A673 (cell line): ENCODE measurements at places on chromosomes 1 and 21.

- no peak for DNase-seq
These were observed 140.9 kb downstream of the TGFBR3 start for GRCh38 chr1:91744953-91745639.

DNA sequence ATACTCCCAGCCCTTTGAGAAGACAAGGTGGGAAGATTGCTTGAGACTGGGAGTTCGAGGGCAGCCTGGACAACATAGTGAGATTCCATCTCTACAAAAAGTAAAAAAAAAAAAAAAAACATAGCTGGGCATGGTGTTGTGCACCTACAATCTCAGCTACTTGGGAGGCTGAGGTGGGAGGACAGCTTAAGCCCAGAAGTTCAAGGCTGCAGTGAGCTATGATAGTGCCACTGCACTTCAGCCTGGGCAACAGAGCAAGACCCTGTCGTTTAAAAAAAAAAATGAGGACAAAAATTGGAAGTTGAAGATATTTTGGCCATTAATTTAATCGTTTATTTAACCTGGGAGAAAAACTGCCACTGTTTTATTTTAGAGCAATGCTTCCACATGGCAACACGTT, 1.1 kb downstream of the URB1 start:
- no peak for DNase-seq

DNA sequence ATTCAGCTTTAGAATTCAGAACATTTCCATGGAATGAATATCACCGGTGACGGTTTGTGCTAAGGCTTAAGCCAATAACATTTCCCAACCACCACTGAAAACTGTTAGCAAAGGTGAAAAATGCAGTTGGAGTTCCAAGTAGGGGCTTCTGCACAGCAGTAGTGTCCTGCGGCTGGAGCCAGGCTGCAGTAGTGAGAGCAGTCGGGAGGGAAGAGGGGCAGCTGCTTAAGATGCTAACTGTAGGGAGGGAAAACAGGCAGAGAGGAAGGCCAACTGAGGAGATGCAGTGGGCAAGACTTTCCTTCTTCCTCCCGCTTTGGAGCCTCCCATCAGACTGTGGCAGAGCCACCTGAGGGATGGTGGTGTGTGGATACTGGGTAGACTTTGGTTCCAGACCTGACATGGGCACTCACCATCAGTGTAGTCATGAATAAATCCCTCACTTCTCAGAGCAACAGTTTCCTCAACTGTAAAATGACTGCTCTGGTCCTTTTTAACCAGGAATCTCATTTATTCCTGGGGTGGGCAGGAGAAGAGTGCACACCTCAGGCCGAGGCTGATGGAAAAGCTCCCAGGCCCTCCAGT, 3.2 kb downstream of the F3 start:
- no peak for DNase-seq

DNA sequence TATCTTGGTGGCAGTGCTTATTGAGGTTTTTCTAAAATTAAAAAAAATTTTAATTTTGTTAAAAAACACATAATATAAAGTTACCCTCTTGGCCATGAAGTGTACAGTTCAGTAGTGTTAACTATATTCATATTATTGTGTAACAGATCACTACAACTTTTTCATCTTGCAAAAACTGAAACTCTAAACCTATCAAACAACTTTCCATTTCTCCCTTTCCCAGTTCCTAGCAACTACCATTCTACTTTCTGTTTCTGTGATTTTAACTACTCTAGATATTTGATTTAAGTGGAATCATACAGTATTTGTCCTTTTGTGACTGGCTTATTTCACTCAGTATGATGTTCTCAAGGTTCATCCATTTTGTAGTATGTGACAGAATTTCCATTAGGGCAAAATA, 55.5 kb downstream of the SLAMF6 start:
- no peak for DNase-seq

- DNase-seq = no peak
These were observed 11.2 kb downstream of the S100A10 start for GRCh38 chr1:151982300-151983005.

DNA sequence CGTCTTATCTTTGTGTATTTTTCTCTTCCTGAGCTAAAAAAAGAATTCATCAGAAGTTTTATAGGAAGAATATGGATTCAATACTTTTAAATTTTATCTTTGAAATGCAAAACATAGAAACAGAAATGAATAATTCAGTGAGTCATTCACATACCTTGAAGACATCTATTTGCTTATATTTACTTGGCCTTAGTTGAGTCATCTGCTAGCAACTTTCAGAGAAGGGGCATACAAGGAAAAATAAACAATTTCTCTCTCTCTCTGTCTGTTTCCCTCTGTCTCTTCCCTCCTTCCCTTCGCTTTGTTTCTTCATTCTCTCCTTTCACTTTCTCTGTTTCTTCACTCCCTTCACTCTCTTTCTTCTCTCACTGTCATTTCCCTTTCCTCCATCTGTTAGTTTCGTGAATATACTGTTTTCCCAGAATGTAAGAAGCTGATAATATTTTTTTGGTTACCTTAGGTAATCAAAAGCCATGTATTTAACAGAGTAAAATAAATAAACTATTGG, 477.2 kb downstream of the BRINP3 start:
- DNase-seq = no peak

- DNase-seq = peak; percentile 64
These were observed 42.1 kb upstream of the SRP9 start for GRCh38 chr1:225735252-225736149.

GRCh38 chr1:211198111-211198510, 61.1 kb upstream of the RCOR3 start:
- DNase-seq = no peak

- no peak for DNase-seq
These were observed 1.3 kb downstream of the USF1 start for GRCh38 chr1:161044535-161044907.
